Coronary artery (tissue), 2 donors: ENCODE measurements at places on chromosomes 6 and 20.
A peak's percentile ranks its signal among the peaks of the same experiment; 100 is the strongest.

DNA sequence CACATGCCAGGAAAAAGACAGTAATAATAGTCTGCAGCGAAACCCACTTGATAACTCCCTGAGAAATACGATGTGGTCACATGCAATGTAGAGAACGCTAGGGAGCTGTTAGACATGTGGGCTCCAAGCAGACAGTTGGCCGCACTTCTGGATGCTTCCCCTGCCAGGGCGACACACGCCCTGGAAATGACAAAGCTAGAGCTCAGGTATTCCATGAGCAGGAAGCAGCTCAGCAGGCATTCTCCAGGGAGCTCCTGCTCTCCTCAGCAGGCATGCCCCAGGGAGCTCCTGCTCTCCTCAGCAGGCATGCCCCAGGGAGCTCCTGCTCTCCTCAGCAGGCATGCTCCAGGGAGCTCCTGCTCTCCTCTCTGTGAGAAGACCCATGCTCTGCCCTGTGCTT, 52.4 kb upstream of the NXT1 start:
- peak; percentile 40 for DNase-seq

DNA sequence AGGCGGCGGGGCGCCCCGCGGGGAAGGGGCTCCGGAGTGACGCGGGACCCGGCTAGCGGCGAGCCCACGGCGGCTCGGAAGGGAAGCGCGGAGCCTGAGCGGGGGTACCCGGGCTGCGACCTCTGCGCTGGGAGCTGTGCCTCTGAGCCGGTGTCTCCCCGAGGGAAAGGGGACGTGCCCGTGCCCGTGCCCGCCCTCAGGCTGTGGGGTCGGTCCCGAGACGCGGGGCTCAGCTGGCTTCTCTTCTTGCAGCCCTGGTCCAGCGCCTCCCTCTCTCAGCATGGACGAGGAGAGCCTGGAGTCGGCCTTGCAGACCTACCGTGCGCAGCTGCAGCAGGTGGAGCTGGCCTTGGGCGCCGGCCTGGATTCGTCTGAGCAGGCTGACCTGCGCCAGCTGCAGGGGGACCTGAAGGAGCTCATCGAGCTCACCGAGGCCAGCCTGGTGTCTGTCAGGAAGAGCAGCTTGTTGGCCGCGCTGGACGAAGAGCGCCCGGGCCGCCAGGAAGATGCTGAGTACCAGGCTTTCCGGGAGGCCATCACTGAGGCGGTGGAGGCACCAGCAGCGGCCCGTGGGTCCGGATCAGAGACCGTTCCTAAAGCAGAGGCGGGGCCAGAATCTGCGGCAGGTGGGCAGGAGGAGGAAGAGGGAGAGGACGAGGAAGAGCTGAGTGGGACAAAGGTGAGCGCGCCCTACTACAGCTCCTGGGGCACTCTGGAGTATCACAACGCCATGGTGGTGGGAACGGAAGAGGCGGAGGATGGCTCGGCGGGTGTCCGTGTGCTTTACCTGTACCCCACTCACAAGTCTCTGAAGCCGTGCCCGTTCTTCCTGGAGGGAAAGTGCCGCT, 686 bp downstream of the ZGPAT start:
- DNase-seq: peak; percentile 74

- DNase-seq: no peak
Measured at GRCh38 chr6:72890671-72891070, 268.8 kb downstream of the KCNQ5 start.

- no peak for DNase-seq
Measured at GRCh38 chr6:45930420-45931040, 85.1 kb downstream of the CLIC5 start.

- DNase-seq: no peak
Measured at GRCh38 chr20:53873230-53873604, 197.2 kb downstream of the BCAS1 start.

GRCh38 chr6:110645685-110646418, 169.4 kb downstream of the CDK19 start:
- DNase-seq: no peak

DNA sequence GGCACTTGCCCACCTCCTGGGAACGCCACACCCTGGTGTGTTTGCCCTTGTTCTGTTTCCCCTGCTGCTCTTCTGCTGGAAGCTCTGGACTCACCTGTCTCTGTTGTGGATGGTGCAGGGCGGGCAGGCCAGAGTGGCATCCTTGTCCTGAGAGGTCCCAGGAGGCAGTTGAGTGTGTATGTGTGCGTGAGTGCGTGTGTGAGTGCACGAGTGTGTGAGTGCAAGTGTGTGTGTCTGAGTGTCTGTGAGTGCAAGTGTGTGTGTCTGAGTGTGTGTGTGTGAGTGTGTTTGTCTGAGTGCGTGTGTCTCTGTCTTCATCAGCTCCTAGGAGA, 12.2 kb downstream of the IGF2R start:
- DNase-seq: no peak
